ENCODE measurements at places on chromosomes 6 and 20.

DNA sequence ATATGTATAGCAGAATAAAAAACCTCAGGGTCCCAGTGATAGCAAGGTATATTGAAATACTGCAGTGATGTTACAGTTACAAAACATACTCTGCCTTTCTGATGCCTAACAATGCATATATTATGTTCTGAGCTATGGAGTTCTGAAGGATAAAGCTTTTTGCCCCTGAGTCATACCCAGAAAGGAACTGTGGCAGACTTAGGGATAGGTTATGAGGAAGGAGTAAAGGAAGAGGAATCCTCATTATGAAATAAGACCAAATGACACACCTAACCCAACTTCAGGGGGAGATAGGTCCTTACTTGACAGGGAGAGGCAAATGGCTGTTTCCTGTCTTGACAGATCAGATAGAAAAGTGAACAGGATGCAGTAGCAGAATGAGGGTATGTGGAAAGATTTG lies 940.6 kb upstream of the FLRT3 start:
- no peak for DNase-seq

GRCh38 chr20:34029415-34029814 lies 35.7 kb downstream of the RALY start:
- no peak for DNase-seq

GRCh38 chr6:7390226-7390878 lies 744 bp downstream of the RIOK1 start:
- DNase-seq, result no peak

DNA sequence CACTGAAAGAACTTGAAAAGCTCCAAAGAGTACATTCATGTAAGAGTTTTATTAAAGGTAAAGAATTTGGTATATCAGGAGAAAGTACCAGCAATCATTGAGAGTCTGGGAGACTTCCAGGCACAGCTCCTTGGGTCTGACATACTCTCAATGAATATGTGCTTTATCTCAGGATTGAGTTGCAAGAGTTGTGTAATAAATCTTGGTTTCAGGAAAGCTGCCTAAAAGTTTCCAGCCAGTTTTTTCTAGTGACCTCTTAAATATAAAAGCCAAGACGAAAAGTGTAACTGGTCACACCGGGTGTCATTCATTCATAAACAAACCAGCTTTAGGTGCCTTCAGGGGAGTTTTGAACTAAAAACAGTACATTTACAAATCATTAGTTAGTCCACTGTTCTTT lies 21.6 kb upstream of the GJA1 start:
- DNase-seq, result no peak

DNA sequence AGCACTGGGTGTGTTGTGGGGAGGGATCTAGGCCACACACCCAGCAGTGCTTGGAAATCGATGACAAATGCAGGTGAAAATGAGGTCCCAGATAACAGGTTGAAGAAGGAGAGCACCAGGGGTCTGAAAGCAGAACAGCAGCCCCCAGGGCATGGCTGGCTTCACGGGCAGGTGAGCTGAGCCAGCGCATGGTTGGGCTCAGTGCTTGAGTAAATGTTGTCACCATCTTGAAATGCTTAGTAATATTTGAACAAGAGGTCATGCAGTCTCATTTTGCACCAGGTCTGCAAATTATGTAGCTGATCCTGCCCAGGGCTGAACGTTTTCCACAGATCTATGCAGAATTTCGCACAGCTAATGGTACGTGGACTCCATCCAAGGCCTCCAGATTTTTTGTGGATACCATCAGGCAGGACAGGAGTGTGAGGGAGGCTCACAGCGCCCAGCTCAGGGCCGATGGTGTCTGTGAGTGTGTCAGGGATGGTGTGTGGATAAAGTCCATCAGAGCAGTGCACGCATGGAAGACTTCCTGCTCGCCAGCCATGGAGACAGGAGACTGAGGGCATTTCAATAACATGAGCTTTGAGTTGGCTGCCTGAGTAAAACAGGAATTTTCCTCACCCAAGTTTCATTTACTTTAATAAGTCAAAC lies 53.1 kb upstream of the SNX9 start:
- no peak for DNase-seq
